ENCODE measurements at places on chromosomes 5 and 9.

DNA sequence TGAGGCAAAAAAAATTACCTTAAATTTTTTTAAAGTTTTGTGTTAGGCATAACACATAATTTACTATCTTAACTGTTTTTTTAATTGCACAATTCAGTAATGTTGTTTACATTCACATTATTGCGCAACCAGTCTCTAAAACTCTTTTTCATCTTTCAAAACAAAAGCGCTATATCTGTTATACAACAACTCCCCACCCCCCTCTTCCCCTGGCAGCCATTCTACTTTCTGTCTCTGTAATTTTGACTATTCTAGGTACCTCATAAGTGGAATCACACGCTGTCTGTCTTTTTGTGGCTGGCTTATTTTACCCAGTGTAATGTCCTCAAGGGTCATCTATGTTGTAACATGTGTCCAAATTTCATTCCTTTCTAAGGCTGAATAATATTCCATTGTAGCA, 241.5 kb upstream of the DMRT1 start:
- DNase-seq: no peak

GRCh38 chr5:65769539-65769938, 47.5 kb downstream of the NLN start:
- DNase-seq: no peak

GRCh38 chr5:54362434-54362833, 52.1 kb upstream of the ARL15 start:
- DNase-seq: no peak

DNA sequence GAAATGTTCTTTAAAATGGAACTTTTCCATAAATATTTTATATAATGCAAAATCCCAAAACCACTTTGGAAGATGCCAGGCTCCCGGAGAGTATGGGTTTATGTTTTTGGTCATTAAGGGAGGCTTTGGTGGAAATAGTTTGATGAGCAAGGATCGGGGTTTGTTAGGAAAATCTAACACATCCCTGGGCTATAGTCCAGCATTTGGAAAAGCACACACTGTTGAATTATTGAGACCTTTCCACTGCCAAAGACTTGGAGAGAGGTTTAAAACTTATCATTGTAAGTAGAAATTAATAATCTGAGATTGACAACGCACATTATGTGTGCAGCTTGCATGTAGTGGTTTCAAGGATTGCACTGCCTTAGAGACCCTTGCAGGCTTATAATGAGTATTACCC, 156.3 kb downstream of the PARP8 start:
- DNase-seq: no peak

DNA sequence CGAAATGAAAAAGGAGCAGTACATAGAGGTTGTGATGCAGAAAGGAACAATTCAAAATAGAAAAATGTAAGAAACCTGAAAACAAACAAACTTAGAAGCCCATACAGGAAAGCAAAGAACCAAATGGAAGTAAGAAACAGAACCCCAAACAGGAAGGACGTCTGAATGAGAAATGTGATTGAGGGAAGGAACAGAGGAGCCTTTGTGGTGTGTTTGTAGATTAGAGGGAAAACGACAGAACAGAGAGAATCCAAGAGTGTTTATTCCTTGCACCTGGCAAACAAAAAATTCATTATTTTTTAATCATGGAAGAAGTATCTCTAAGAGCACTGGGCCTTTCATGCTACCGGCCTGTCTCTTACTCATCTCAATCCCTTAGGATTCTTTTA, 67.8 kb upstream of the ZSWIM6 start:
- no peak for DNase-seq

DNA sequence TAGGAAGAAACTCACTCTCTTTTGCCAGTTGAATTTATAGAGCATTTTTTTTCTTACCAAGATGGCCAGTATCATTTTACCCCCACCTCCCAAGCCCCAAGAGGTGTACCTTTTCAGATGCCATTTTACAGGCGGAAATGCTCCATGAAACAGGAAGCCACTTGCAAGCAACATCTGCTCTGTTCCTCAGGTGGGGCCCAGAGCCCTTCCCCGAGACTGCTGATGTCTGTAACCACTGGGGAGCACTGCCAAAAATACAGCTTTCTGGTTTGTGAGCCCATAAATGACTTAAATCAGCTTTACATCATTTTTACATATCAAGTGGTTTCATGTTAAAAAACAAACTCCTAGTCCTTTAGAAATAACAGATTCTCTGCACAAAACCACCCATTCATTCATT, 42.9 kb upstream of the GARNL3 start:
- no peak for DNase-seq

DNA sequence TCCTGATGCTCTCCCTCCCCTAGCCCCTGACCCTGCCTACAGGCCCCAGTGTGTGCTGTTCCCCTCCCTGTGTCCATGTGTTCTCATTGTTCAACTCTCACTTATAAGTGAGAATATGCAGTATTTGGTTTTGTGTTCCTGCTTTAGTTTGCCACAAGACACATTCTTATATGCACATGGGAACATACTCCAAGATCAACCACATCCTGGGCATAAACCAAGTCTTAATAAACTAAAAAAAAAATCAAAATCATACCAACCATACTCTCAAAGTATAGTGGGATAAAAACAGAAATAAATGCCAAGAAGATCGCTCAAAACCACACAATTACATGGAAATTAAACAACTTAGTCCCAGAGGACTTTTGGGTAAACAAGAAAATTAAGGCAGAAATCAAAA, 11.2 kb upstream of the ZCCHC9 start:
- DNase-seq: no peak
